ENCODE measurements at places on chromosomes 12 and 14.

DNA sequence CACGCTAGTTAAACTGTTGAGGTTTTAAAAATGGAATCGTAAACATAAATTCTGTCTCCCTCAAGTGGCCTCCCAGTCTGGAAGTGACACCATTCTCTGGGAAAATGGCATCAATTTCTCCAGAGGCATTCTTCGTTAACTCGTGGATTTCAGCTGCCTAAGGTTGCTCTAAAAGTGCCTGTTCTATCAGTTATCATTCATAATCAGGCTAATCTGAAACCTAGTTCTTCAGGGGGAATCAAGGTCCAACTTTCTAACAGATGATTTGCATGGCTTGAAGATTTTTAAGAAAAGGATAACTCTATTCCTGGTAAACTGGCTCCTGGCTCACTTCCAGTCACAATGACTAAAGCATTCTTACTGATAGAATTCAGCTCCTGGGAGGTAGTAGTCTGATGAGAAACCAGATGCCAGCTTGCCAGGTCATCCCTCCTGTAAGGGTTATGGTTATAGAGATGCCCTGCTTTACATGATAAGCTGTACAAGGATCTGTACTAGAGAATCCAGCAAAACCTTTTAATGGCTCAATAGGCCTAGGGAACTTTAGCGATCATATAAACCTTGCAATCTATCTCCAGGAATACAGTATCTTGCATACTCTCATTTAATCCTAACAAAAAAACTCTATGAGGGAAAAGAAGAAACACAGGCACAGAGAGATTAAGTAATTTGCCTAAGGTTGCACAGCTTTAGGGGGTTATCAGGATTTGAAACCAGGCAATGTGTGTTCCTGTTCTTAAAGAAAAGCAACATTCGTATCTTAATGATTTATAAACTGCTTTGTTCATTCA is 1.5 kb downstream of the L3HYPDH start:
- no peak for DNase-seq

DNA sequence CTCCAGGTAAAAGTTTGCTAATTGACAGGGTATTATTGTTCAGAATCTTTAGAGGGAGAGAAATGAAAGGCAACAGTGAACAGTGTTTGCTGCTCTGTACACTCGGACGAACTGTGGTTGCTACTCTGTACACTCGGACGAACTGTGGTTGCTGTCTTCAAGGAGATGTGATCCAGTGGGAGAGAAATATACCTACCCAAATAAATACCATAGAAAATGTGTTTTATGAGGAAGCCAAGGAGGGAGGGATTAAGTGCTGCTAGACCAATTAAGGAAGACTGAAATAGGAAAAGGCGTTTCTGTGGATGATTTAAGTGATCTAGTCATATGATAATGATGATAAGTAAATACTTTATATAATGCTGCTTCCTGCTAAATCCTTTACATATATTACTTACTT is 2.7 kb downstream of the STK38L start:
- DNase-seq, result no peak

DNA sequence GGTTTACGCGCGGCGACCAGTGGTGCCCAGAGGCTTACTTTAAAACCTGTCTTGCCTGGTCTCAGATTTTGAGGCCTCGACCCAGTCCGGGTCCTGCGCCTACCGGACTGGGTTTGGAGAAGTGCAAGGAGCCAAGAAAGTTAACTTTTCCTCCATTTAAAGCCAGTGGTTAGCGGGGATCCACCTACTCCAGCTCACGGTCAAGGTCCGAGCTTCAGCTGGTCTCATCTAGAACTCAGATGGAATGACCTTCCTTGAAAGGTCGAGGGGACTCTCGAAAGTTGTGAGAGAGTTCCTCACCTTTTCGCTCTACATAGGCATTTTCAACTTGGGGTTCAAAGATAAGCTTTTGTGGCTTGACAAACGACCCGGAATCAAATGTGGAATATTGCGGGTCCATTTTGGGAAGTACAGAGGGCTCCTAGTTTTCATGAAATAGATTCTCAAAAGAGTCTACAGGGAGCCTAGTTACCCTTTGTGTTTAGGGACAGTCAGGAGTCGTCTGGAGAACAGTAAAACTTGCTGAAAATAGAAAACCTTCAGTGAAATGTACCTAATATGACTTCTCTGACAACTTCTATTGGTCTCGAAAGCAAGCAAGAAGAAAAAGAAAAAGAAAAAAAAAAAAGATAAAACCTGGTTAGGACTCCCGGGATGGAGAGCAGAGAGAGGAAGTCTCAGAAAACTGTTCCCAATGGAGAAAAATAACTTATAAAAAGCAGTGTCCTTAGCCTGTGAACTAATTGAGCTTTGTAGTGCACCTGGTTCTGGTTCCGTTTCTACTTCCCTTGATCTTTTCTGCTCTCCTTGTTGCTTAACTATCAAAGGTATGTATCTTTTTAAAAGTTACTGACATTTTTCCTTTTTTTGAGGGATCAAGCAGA is 1.4 kb downstream of the KCNMB4 start:
- DNase-seq, result no peak

- no peak for DNase-seq
Observed at GRCh38 chr12:58148405-58148804, 207.0 kb downstream of the ATP23 start.

GRCh38 chr12:100518376-100518775 is 44.7 kb downstream of the NR1H4 start:
- no peak for DNase-seq

DNA sequence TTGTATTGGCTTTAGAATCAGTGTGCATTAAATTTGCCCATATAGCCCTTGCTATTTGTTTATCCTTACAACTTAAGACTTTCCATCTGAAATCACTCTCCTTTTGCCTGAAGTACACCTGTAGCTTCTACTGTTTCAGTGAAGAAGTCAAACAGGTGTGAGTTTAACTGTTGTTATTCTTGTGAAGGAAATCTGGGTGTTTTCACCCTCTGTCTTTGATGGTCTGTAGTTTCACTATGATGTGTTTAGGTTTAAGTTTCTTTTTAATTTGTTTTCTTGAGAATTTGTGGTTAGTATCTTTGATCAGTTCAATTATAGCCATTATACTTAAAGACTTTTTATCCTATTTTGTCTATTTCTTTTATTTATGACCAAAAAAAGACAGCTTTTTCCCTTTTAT is 68.9 kb upstream of the BBS10 start:
- no peak for DNase-seq

DNA sequence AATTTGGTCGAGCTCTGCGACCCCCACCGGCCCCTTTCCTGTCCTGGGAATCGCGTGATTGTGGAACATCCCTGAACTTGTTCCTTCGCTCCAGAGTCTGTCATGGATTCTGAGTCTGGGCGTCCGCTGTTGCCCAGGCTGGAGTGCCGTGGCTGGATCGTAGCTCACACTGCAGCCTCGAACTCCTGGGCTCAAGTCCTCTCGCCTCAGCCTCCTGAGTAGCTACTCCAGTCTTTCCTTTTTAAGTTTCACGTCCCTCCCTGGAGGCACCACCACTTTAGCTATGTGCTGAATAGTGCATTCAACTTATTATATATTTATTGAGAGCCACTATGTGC is 698 bp downstream of the ACOT6 start:
- DNase-seq, result no peak

- no peak for DNase-seq
Observed at GRCh38 chr12:106747973-106748436, 26.5 kb upstream of the RIC8B start.

- no peak for DNase-seq
Observed at GRCh38 chr14:32428875-32429274, 99.8 kb downstream of the AKAP6 start.

DNA sequence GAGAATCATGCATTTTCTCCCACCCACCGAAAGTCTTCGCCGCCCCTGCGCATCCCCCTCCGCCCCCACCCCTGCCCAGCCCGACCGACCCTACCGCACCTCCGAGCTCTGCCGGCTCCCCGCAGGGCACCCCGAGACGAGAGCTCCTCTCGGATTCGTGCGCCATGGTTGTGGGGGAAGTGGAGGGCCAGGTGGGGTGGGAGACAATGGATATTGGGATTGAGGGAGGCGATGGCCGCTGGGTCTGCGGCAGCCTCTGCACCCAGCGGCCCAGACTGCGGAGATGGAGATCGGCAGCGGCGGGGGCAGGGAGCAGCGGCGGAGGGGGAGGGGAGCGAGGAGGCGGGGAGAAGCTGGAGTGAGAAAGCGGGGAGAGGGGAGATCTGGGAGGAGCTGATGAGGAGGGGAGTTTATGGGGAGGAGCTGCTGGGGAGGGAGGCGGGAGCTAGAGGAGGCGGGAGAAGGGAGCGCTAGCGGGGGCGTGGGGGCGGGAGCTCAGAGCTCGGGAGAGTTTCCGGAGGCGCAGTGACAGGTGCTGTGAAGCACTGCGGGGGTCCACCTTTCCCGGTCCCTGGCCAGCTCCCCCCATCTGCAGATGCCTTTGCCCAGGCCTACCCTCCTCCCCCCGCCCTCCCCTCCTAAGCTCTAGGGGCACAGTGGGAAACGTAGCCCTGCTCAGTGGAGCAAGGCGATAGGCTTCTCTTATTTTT is at the start of gene SALL2:
Gene SALL2, minus strand, starts transcription at position 385 of the 710 bp plus-strand sequence. Its CDS starts 219 bp downstream, at position 166.
- peak; percentile 62 for DNase-seq

- no peak for DNase-seq
Observed at GRCh38 chr12:2844786-2845185, 10.0 kb upstream of the NRIP2 start.

GRCh38 chr12:53255996-53256395 is 12.1 kb upstream of the ESPL1 start:
- DNase-seq, result no peak

GRCh38 chr12:117058442-117059072 is 40.7 kb downstream of the TESC start:
- DNase-seq, result no peak

GRCh38 chr14:58907803-58908202 is 270.0 kb downstream of the DACT1 start:
- DNase-seq, result no peak

- DNase-seq, result no peak
Observed at GRCh38 chr14:54640506-54640905, 73.6 kb downstream of the SAMD4A start.

GRCh38 chr12:67740711-67741110 is 92.2 kb downstream of the DYRK2 start:
- no peak for DNase-seq

DNA sequence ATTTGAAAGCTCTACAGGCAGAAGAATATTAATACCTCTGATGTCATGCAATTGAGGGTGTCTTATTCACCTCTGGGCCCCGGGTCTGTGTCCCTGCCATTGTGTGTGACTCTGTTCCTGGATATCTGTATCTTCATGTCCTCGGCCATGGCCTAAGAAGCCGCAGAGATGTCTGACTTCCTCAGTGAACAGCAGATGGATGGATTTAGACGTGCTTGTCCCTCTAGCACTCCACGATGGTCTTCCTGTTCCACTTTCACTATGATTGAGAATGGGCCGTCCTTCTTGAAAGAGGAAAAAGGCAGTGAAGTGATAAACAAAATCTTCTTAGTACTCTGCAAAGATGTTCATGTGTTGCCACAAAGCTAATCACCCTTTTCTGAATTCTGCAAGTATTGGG is 217.4 kb downstream of the SLC41A2 start:
- DNase-seq, result no peak

DNA sequence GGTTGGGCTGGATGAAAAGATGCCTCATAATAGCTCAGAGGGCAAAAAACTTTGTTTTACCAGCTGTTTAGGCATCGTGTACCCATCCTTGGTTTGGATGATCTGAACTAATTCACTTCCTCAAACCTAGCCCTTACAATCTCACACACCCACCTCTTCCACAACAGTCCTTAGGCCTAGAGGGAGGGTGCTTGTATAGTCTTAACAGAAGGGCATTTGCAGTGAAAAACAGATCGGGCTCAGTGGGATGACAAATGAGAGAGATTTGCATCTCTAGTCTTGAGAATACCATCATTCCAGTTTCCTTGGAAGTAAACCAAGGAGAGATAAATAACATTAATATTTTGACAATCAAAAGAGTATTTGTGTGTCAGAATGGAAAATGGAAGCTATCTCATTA is 11.0 kb downstream of the SLCO1A2 start:
- no peak for DNase-seq

GRCh38 chr12:62714774-62715721 is 219.9 kb downstream of the PPM1H start:
- DNase-seq, result no peak

DNA sequence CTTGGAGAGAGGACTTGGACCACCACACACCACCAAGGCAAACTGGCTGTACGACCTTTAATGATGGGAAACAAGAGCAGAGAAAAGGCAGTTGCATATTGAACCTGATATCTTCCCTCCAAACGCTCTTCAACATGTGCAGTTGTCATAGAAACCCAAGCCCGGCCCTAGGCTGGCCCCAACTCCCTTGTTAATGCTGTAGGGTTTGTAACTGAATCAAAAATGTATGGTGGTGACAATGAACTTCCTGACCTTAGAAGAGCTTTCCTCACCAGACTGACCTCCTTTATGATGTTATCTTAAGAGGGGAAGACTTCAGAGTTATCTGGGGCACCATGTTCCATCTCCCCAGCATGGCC is 12.3 kb downstream of the APOLD1 start:
- no peak for DNase-seq

- peak; percentile 98 for DNase-seq
Observed at GRCh38 chr12:113221181-113221996, at the start of gene TPCN1. TSS of gene TPCN1 (plus strand) at chr12:113221464. CDS start at chr12:113226853, 5,389 bp downstream.

DNA sequence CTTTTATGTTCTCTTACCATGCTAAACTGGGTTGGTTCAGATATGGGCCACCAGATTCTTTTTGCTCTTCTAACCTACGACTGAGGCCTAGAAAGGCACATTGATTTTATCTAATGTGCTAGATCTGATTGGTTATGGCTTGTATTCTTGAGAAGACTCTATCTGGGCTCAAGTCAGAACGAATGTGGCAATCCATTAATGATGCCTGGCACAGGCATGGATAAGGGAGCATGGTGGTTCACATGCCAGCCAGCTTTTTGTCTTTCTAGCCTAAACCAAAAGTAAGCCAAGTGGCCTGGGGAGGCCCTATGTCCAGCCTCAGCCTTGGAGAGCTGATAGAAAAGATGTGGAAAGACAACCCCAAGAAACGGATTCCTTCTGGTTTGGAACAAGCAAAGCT is 82.7 kb downstream of the KNTC1 start:
- no peak for DNase-seq

DNA sequence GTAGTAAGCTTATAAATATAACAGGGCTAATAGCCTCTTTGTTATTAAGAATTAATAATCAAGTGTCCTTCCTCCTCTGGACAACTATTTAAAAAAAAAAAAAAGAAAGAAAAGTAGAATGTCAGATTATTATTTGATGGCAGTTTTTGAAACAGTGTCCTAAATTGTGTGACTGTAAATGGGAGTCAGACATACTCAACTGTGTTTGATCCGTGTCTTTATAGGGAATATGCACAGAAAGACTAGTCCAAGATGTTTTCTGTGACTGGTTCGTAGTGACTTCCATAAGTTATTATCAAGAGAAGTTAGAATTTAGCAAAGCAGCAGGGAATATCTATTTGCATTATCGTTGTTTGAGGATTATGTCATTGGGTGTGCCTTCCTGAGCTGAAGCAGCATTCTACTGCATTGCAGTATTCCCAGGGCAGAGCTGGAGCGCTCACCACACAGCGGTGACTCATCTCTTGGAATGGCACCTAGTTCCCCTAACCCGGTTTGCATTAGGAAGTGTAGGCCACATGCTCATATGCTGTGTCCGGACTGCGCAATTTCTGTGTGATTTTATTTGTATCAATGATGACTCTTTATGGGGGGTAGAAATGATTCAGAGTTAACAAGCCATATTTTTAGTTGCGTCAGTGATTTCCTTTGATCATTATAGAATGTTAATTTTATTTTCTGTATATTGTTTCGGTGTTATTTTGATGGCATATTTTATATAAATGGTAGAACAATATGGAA is 7.9 kb downstream of the DYNC1H1 start:
- DNase-seq, result no peak

GRCh38 chr14:36855396-36855795 is 193.7 kb downstream of the PAX9 start:
- DNase-seq, result no peak
